ENCODE measurements at places on chromosomes 2 and 18.

- DNase-seq, result peak; percentile 91
Measured at GRCh38 chr2:217929757-217930707, 72.8 kb downstream of the TNS1 start.

DNA sequence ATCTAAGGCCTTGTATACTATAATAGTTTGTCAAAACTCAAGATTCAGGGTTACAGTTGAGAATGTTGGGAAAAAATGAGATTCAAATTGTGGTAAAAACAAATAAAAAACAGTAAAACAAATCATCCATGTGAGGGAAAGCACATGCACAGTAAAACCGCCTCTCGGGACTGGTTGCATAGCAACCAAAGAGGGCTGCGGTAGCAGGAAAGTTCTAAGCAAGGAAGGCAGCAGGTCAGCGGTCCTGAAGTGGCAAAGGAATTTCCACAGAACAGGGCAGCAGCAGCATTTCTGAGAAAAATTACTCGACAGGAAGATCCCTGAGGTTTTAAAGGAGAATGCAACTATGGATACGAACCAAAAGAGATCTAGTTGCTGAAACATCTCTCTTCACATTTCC lies 93.7 kb downstream of the DYNAP start:
- DNase-seq, result peak; percentile 52

DNA sequence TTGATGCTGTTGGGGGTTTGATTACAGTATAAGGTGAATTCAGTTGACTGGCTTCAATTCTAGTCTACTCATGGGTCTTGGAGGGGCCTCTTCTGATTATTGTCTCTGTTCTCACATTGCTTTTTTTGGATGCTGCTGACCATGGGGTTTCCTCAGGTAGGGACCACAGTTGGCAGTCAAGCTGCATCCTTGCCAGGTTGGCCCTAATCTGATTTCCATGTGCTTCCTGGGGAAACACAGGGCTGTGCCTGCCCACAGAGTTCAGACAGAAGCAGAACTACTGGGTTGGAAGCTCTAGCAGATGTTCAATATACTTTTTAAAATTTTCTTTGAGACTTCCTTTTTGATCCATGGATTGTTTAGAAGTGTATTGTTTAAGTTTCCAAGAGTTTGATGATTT lies 227.3 kb downstream of the XIRP2 start:
- no peak for DNase-seq

DNA sequence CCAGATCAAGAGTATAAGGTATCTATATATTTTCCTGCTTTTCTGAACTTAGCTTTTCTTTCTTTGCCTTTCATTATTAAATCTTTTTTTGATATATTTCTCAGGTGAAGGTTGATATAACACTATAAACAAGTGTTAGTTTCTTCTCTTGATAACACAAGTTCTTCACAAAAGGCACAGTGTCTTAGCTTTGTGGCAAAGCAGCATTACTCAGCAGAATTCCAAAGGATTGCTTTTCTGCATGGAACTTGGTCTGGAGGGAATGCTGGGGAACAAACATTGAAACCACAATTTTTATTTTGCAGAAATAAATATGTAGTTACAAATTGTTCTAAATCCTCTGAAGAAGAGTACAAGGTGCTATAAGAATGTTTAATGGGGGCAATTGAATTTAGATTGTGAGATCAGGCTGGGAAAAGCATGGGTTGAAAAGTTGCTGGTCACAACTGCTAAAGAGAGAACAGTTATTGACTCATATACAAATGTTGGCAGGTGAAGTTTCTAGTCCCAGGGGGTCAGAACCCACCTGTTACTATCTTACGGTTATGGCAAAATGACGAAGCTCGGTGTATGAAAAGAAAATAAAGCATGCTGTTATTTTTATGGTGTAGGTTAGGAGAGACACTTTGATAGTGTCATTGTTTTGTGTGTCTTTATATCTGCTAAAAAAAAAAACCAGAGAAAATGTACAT lies 68.2 kb downstream of the UBR3 start:
- peak; percentile 4 for DNase-seq

DNA sequence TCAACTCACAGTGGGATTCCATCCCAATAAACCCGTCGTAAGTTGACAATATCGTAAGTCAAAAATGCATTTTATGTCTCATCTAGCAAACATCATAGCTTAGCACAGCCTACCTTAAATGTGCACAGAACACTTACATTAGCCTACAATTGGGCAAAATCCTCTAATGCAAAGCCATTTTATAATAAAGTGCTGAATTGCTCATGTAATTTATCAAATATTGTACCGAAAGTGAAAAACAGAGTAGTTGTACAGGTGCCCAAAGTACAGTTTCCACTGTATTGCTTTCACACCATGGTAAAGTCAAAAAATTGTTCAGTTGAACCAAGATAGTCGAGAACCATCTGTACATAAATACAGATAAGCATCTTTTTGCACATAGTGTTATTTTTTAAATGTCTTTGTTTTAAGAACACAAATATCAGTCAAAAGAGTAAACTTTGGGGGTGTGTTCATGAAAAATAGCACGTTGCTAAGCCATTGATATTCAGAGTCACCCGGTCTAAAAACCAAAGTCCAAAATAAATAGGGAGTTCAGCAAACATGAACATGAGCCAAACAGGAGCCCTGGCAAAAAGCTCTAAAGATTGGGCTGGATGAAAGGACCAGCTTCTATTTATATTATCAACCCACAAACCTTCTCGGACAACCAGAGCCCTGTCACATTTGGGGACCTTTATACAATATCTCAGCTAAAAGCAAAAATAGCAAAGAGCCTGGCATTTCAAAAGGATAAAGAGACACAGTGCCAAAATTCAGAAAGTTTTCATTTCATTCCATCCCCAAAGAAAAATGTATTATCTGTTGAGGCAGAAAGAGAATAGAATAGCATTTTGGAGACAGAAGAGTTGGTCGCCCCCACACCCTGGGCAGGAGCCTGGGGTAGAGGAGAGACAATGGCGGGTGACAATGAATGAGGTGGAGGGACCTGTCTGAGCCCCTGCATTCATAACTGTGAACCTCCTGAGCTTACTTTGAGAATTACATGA lies 105.9 kb upstream of the SH3BP4 start:
- DNase-seq, result no peak

Measured in fibroblast of skin of right quadriceps (primary cell).